Activated CD8-positive, alpha-beta memory T cell treated with anti-CD3 and anti-CD28 coated beads for 24 hours (primary cell): ENCODE measurements at places on chromosomes 1 and 21.

GRCh38 chr1:11800756-11801433, 4.9 kb downstream of the MTHFR start:
- DNase-seq: no peak

GRCh38 chr1:107499139-107499744, 358.4 kb downstream of the NTNG1 start:
- no peak for DNase-seq

GRCh38 chr1:27566462-27567145, 37.3 kb downstream of the AHDC1 start:
- DNase-seq: no peak

DNA sequence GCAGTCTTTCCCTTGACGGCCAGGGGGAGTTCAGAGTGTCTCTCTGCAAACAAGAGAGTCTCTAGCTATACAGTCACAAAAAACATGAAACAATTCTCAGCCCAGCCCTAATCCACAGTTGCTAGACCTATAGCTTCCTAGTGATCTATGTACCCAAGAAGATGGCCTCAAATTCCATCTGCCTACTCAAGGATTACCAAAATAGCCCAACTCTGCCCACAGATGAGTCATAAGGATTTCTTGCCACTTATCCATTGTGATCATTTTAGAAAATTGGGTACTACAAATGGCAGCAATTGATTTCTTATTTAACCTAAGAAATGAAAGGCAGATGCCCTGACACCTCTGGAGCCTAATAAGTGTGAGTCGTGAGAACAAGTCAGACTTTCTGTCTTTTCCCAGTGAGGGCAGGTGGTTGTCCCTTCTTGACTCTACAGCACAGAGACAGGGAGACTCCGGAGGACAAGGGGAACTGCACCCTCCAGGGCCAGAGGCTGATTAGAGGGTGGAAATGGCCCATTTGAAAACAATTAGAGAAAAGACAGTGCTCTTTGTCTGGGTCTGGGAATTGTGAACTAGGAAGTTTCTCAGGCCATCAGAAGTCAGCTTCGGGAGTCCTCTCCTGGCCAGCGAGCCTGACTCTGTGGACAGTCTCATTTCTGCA, 65.4 kb downstream of the ABCA4 start:
- no peak for DNase-seq

DNA sequence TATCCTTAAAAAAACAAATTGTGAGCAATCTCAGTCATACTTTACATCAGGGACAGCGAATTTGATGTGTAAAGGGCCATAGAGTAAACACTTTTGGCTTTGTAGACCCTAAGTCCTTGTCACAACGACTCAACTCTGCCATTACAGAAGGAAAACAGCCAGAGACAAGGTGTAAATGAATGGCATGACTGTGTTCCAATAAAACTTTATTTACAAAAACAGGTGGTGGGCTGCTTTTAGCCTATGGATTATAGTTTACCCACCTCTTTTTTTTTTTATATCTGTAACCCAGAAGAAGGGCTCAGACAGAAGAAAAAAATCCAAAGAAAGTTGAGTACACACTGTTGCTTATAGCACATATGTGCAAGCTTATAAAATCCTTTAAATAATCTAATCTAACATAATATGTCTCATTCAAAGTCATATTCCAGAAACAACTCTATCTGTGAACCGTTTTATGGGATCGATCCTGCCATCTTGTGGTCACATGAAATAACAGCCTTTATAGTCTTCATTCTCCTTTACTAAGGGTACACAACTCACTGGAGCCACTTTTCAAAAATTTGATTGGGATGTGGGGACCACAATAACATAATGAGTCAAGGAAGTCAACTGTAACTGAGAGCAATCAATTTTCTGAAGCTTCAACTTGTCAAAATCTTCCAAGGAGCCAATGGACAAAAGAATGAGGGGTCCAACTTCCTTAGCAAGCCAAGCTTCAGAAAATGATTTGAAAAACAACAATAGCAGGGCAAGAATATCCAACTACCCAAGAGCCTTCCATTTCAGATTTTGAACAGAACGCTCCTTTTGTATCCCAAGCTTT, 142.2 kb upstream of the KRTAP19-8 start:
- DNase-seq: no peak

GRCh38 chr21:28099001-28099705, 893.5 kb downstream of the LTN1 start:
- DNase-seq: no peak

DNA sequence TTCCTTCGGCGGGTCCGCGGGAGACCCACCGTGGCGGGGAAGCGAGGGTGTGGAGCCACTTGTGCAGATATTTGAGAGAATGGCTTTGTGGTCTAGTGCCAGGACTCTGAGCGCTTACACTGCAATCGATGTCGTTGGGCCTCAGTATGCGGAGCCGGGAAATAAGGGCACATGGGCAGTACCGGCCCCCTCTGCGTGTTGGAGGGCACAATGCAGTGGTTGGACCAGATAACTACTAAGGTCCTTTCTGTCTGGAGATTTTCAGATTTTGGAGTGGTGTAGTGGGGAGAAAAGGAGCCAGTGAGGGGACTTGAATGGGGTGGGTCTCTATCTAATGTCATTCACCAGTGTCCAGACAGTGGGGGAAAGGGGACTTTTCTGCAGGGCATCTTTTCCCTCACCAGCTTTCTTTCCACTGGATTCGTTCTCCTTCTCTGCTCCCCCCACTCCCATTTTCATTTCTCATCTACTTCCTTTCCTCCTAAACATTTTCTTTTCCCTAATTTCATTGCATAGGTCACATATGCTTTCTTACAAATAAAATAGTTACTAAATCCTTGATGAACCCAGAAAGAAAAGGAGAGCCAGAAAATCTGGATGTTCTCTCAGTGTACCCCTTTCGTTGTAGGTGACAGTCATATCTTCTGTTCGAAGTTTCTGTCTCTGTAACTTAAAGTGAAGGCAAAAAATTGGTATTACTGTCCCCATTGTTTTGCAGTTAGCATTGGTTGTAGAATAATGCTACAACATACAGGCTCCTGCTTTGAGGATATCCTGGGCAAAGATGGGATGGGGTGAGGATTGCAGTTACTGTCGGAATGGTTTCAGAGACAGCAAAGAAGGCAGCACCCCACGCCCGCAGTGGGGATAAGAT, 1.4 kb downstream of the ATF3 start:
- no peak for DNase-seq

DNA sequence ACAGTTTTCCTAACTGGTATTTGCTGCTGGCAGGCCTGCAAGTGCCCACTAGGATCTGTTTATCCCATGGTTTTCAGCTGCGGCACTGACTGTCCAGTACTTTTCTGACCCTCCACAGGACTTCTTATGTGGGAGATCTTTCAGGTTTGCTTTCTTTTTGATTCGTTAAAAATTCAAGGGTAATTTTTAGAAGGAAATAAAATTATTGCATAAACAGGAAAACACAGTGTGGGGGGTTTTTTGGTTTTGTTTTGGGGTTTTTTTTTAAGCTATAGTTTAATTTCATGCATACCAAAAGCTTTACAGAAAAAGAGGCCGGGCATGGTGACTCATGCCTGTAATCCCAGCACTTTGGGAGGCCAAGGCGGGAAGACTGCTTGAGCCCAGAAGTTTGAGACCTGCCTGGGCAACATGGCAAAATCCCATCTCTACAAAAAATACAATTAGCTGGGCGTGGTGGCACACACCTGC, 3.6 kb downstream of the NIBAN1 start:
- no peak for DNase-seq

DNA sequence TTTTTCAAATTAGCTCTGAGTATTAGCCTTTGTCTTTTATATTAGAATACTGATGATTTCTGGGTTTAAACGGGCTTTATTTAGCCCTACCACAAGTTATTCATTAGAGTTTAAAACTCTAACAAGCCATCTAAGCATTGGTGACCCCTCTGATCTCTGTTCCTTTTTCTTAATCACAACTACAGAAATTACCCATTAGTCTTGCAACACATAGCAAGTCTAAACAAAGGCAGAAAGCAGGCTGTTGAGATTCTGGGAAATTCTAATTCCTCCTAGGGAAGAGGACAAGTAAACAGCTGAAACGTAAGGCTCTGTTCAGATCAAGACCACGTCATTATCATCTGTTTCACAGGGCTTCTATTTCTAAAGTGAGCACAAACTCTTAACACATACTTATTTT, 491.2 kb upstream of the ZRANB2 start:
- DNase-seq: no peak

- no peak for DNase-seq
These were observed 6.8 kb upstream of the ZBTB40 start for GRCh38 chr1:22444856-22445255.

DNA sequence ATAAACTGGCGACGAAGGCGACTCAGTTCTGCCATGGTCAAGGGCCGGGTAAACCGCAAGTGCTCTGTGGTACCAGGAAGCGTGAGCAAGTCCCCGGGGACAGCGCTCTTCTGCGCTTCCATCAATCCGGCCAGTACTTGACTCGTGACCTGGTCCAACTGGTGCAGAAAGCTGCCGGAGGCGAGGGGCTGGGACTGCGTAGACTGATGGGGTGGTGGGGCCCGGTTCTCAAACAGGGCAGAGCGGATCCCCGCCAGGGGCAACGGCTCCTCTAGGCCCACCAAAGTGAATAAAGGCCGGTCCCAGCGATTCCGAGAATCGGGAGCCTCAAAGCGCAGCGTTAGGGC, 852 bp downstream of the KTI12 start:
- no peak for DNase-seq

DNA sequence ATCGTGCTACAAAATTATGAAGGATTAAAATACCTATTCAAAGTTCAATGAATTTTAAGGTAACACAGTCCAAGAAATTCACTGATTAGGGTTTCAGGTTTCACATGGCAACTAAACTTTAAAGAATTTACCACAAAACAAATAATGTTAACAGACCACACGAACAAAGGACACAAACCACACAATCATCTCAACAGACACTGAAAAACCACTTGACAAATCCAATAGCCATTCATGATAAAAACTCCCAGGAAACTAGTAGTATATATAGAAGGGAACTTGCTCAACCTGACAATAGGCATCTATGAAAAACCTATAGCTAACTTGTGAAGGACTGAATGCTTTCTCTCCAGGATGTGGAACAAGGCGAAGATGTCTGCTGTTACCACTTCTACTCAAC, 21.1 kb upstream of the SH2D5 start:
- no peak for DNase-seq

- DNase-seq: no peak
These were observed 526.9 kb downstream of the NPHP4 start for GRCh38 chr1:5465281-5465711.

DNA sequence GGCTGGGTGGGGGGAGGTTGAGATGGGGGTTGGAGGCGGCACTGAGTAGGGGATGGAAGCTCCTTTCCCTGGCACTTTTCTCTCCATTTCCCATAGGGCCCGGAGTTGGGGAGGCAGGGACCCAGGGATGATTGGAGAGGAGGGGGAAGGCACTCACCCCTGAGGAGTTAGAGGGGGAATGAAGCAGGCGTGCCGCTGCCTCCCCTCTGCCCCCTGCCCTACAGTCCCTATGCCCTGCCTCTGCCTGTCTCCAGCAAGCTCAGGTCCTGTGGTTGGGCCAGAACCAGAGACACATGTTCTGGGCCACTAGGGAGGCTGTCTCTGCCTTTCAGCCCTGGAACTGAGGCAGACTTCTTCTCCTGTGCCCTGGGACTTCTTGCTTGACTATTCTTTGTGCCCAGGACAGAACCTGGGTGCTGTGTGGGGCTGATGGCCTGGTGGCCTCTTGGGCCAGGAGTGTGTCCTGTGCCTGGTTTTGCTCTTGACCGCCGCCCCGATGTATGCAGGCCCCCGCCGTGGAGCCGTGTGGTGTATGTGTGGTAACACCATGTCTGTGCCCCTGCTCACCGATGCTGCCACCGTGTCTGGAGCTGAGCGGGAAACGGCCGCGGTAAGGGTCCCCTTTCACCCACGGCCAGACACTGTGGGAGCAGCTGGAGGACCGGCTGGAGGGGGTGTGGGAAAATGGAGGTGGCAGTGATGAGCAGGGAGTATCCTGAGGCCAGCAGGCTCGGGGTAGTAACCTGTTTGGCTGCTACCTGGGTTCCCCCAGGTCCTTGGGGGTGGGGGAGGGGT, 1.4 kb downstream of the LYPLA2 start:
- DNase-seq: no peak
